ENCODE measurements at places on chromosomes 11 and 22.
A peak's percentile ranks its signal among the peaks of the same experiment; 100 is the strongest.

DNA sequence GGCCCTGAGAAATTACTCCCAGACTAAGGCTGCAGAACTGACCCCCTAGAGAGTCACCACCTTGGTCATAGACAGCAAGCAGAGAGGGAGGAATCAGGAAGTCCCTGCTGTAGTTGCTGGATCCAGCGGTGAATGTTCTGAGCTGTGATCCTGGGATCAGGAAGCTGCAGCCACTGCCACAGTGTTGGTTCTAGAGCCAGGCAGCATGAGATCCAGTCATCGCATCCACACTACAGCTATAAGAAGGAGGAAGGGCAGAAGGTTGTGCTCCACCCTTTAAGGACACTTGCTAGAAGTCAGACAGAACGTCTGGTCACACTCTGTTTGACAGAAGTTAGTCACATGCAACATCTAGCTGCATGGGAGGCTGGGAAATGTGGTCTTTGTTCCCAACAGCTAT lies 104.7 kb upstream of the OR4B1 start:
- DNase-seq = no peak

GRCh38 chr11:21053466-21053865 lies 384.1 kb downstream of the NELL1 start:
- no peak for DNase-seq

- no peak for DNase-seq
Measured at GRCh38 chr11:115660030-115660805, 156.0 kb upstream of the CADM1 start.

DNA sequence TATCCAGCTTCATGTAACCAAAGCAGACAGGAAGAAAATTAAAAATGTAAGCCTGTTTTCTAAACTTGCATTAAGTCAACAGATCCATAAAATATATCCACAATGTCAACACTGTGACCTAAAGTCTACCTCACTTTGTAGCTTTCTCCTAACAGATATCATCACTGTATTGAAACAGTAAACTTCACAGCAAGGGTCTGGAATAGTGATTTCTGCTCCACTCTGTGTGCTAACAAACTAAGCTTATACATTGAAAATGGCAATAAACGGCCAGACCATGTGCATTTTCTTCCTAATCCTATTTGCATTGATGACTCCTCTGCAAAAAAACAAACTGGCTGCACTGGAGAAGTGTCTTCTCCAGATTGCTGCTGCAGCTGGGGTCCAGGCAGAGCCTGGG lies 26.8 kb downstream of the CADM1 start:
- DNase-seq = no peak

- no peak for DNase-seq
Measured at GRCh38 chr11:100501450-100501849, 185.6 kb upstream of the ARHGAP42 start.

GRCh38 chr11:76329084-76329648 lies 51.8 kb downstream of the THAP12 start:
- no peak for DNase-seq

GRCh38 chr11:9038541-9038940 lies 34.7 kb upstream of the NRIP3 start:
- DNase-seq = no peak

DNA sequence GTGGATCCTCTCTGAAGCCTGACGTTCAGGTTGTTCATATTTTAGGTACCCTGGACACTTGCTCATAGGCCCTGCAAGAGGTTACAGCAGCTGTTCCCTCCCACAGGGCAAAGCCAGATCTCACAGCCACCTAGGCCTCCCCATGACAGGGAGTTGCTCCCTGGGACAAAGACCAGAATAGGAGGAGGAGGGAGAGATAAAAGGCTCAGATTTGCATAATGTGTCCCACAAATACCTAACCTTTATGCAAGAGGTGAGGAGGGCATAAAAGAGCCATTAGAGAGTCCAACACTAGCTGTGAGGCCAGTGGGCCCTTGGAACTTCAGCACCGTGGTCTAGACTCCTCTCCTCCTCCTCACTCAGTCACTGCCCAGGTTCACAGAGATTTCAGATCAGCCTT lies 33.8 kb downstream of the ZNF280B start:
- DNase-seq = no peak

DNA sequence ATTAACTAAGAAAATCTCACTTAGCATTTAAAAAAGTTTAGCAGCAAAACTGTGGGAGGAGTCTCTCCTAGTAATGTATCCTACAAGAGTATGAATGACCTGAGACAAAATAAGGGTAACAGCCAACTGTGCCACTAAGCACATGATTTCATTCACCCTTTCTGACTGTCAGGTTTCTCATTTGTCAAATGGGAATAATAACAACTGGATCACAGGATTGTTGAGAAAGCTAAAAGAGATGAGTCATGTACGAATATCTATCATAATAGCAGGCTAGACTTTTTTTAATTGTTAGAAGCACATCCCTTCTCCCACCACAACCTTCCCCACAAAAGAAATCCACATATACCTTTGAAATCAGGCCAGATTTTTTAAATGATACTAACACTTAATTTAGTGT lies 39.5 kb downstream of the MTMR2 start:
- DNase-seq = no peak

- no peak for DNase-seq
Measured at GRCh38 chr11:134398079-134398444, 14.0 kb downstream of the B3GAT1 start.

GRCh38 chr11:74950374-74950969 lies 1.4 kb downstream of the SPCS2 start:
- DNase-seq = no peak

DNA sequence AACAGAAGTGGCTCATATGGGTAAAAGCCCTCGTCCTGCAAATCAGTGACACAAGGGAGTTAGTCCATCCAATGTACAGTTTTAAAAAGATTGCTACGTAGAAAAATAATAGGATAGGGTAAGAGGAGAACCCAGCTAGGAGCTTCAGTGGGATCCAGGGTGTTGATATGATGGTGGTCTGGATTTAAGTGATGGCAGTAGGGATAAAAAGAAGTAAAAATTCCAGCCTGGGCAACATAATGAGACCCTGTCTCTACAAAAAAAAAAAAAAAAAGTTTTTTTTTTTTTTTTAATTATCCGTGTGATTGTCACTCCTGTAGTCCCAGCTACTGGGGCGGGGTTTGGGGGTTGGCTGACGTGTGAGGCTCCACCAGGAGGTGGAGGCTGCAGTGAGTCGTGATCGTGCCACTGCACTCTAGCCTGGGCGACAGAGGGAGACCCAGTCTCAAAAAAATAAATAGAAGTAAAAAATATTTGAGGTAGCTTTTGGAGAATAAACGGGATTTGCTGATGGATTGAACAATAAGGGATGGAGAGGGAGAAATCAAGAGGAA lies 7.0 kb upstream of the L3MBTL2 start:
- no peak for DNase-seq

DNA sequence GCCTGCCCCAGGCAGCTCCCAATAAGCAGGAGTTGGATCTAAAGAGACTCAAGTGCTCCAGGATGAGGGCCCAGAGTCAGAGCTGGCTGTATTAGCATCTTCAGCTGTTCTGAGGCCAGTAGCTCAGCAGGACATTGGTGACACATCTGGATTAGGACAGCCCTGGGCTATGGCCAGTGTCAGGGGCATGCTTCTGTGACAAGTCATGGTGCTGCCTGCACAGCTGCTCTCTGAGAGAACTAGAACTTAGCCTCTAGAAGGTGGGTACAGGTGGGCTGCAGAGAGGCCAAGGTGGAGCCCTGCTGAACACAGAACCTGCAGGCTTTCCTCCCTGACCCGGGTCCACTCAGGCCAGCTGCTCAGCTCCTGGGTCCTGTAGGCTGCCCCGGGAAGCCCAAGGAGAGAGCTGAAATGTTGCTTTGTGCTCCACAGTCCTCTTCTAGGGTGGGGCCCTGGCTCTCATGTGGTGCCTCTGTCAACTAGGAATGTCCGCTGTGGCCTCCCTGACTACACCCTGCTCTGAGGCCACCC lies 426.9 kb downstream of the SOX6 start:
- DNase-seq = no peak

GRCh38 chr11:41118521-41118920 lies 340.9 kb downstream of the LRRC4C start:
- DNase-seq = no peak

- DNase-seq = no peak
Measured at GRCh38 chr11:122248131-122248530, 132.1 kb upstream of the BLID start.

- DNase-seq = no peak
Measured at GRCh38 chr11:65501472-65502273, 2.8 kb downstream of the MALAT1 start.

DNA sequence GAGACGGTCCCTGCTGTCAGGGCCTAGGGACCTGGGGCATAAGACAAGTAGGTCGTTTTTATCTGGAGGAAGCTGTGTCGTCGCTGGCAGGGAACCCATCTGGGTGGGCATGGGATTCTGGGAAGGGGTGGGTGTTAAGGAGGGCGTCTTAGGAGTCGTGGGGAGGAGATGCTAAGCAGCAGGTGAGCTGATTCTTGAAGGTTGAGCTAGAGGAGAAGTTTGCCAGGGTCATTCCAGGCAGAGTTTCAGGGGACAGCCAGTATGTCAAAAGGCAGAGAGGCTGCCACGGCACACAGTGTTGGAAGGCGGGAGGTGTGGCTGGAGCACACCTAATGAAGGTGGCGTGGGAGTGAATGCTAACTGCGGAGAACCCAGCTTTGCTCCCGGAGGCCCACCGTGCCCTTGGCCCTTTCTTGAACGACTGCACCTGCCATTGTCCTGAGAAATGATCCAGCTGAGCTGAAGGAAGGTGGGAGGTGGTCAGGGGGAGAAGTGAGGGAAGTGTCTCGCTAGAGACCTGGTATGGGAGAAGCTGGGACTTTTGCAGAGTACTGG lies 1.3 kb downstream of the FAM118A start:
- DNase-seq = no peak

- DNase-seq = peak; percentile 5
Measured at GRCh38 chr11:69000831-69001242, 12.2 kb downstream of the MRGPRF start.

DNA sequence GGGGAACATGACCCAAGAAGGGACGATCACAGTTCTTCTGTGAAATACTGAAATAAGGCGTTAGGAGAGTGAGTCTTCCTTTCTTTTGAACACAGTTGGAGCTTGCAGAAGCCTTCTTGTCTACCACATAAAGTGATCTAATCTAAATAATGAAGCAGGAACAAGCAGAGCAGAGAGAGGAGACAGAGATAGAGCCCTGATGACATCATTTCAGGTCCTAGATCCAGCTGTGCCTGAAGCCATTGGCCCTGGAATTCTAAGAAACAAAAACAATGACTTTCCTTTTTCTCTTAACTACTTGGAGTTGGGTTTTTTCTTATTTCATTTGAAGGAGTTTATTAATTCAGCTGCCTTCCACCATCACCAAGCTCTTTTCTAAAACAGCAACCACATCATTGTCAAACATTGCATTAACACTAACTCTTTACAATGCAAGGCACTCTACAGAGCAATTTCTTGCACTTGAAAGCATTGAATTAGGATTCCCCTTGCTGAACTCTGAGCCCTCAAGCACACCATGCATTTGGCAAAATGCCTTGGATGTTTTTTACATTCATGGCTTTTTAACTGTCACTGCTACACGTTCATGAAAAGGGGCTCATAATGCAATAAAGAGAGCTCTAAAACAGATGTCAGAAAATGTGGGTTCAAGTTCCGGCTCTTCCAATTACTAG lies 117.2 kb upstream of the TIMP3 start:
- no peak for DNase-seq

DNA sequence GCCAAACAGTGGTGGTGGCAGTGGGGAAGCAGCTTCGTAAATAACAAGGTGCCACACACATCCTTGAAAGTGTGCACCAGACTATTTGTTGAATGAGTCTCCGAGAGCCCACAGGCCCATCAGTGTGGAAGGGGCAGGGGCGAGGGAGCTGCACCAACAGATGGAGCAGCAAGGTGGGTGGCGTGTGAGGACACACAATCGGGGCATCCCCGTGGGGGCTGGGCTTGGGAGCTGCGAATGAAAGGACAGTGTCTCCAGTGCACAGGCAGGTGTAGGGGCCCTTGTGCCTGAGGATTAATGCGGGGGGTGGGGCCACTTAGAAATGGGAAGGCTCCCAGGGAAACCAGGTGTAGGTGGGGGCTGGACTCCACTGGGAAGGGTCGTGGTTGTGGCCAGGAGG lies 2.8 kb downstream of the NRXN2 start:
- DNase-seq = no peak

- no peak for DNase-seq
Measured at GRCh38 chr11:86047275-86047991, 21.5 kb downstream of the PICALM start.

DNA sequence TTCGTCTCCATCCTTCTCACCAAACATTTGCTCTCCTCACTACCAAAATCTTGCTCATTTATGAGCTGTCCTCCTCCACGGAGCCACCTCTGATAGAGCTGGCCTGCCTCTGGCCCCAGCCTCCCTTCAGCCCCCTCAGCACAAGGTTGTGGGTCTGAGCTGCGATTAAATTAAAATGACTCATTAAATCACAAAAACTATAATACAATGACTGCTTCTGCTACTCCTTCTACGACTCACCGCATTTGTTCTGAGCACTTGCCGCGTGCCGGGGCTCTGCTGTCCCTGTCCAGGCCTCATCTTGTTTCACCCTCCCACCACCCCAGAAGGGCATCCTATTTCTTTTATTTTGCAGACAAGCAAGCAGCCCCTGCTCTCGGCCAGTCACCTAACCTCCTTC lies 49.2 kb upstream of the TIMP3 start:
- no peak for DNase-seq

GRCh38 chr22:30909306-30909705 lies 59.3 kb downstream of the MORC2 start:
- no peak for DNase-seq

GRCh38 chr11:45651841-45652749 lies 13.3 kb downstream of the CHST1 start:
- no peak for DNase-seq

- DNase-seq = no peak
Measured at GRCh38 chr11:77705195-77705875, 67.7 kb upstream of the CLNS1A start.

DNA sequence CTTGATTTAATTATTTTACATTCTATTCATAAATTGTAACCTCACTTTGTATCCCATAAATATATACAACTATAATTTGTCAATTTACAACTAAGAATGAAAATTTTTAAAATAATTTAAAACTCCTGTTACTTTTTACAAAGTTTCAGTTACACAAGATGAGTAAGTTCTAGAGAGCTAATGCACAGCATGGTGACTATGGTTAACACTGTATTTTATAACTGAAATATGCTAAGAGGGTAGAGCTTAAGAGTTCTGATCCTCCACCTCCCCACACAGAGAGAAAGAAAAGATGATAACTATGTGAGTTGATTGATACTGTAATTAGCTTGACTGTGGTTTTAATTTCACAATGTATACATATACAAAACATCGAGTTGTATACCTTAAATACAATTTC lies 412.5 kb upstream of the DDI1 start:
- DNase-seq = no peak

GRCh38 chr22:34592123-34592740 lies 473.7 kb upstream of the ISX start:
- DNase-seq = no peak
